Endothelial cell (in vitro differentiated cells): ENCODE measurements at places on chromosomes 7 and 10. TPM values are rescaled to one million over a fixed set of nuclear protein-coding genes. Genes with fewer than 3 reads are reported as not detected.

DNA sequence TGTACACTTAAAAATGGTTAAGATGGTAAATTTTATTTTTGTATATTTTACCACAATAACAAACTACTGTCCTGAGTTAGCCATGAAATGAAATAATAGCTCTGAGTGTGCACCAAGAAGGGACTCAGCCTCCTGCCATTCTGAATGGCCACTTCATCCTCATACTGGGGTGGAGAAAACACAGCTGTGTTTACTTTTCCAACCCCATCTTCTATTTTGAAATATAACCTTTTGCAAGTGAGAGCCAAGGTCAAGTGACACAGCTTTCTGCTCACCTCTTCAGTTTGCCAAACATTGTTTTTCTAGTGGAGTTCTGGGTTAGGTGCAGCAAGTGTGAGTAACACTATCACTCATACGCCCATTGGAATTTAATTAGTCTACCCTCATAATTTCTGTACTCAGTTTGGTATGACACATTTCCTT, 107.4 kb upstream of the GLCCI1 start:
- DNase-seq = no peak
- H3K36me3 ChIP-seq = no peaks in the 10 kb centered on the region
- H3K4me3 ChIP-seq = no peak overlapping the region
- no peaks in the 10 kb centered on the region for H3K27me3 ChIP-seq
- H3K27ac ChIP-seq = no peak overlapping the region

DNA sequence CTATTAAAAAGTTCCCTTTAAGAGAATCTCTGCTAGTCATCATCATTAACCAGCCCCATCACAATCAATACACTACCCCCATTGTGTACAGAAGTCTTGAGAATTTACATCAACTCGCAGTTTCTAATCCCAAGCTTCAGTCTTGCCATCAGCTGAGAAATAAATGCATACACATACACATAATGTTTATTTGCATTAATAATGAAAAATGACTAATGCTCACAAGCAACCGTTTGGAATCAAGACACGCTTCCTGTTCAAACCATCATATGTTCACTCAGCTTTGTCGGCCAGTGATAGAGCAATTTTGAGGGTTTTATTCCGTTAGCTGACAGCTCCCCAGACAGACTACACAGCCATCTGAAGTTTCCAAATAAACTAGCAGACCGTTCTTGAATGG, 287.1 kb downstream of the SFMBT2 start:
- H3K27ac ChIP-seq = no peak overlapping the region
- no peaks in the 10 kb centered on the region for H3K27me3 ChIP-seq
- no peaks in the 10 kb centered on the region for H3K4me1 ChIP-seq
- H3K36me3 ChIP-seq = no peaks in the 10 kb centered on the region
- DNase-seq = no peak
- no peak overlapping the region for H3K4me3 ChIP-seq

DNA sequence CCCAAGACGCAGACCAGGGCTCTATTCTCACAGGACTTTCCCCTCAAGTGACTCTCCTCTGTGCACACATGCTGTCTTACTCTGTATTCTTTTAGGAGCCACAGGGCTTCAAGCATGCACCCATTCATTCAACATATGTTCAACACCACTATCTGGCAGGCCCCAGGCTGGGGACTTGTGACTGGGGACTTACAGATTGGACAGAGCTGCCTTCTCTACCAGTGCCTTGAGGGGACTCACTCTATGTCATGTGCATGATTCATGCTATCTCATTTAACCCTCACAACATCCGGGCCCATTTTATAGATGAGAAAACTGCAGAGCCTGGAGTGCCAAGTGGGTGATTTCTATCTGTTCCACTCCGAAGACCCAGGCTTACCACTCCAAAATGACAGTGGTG, 34.3 kb downstream of the MYL10 start:
- H3K27ac ChIP-seq = no peak overlapping the region
- no peak overlapping the region for H3K4me3 ChIP-seq
- peaks cover 4% of the 10 kb centered on the region for H3K27me3 ChIP-seq
- no peaks in the 10 kb centered on the region for H3K4me1 ChIP-seq

GRCh38 chr7:121966935-121967332, 94.0 kb downstream of the PTPRZ1 start:
- H3K27ac ChIP-seq = no peak overlapping the region
- no peaks in the 10 kb centered on the region for H3K4me1 ChIP-seq
- H3K4me3 ChIP-seq = no peak overlapping the region
- no peak for DNase-seq

GRCh38 chr7:96685755-96686154, 23.9 kb downstream of the SEM1 start:
- no peak overlapping the region for H3K27ac ChIP-seq
- peaks cover 4% of the 10 kb centered on the region for H3K4me1 ChIP-seq
- H3K27me3 ChIP-seq = peaks cover 4% of the 10 kb centered on the region
- peaks cover 30% of the 10 kb centered on the region for H3K36me3 ChIP-seq
- no peak overlapping the region for H3K4me3 ChIP-seq

DNA sequence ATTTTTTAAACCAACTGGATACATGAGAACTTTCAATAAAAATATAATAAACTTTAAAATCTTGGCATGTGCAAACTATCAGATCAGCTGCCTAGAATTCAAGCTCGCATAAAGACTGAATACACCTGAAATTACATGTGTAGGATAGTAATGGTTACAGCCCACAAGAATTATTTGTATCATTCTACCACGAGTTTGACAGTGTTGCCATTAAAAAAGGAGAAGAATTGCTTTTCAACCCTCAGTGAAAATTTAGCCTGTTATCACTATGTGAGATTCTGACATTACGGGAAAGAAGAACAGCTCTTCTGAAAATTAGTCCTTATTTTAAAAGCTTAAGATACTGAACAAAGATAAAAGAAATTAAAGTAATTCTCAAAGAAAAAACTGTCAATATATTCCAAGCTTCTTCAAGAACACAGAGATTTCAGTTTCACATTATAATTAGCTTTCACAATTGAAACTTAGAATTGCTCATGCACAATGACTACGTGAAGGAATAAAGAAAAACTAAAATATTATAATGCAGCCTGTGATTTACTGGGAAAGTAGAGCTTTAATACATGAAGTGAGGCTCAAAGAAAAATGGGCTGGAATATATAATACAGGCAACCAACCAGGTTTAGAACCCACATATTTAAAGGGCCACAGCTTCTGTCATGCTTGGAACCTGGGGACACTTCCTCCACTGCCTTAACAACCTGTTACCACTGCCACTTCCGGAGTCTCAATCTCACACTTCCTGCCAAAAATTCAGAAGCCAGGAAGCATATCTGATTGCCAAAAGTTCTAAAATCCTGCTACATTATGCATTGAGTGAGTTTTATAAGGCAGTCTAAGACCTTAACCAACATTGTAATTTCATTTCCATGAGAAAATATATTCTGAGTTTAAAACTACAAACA, 23.2 kb downstream of the TPK1 start:
- H3K4me3 ChIP-seq = no peak overlapping the region
- no peak overlapping the region for H3K27ac ChIP-seq
- H3K27me3 ChIP-seq = peaks cover 2% of the 10 kb centered on the region
- H3K36me3 ChIP-seq = no peaks in the 10 kb centered on the region

DNA sequence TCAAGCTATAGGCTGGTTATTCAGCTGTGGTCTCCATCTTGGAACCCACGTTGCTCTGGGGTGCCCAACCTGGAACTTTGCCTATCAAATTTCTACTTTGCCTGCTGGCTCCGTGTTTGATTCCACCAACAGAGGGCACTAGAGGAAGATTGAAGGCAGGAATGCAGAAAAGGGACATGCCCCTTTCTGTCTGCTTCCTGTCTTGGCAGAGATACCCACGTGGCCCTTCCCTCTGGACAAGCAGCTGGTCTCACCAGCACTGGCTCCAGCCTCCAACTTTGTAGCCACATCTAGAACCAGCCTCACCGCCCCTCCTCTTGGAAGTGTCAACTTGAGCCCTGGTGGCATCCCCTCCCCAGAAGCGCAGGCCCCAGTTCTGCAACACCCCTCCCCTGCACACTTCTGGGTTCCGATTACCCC, 52.1 kb upstream of the ZNF438 start:
- peak; percentile 44 for DNase-seq
- H3K27ac ChIP-seq = no peak overlapping the region
- H3K36me3 ChIP-seq = no peaks in the 10 kb centered on the region
- no peaks in the 10 kb centered on the region for H3K4me1 ChIP-seq

DNA sequence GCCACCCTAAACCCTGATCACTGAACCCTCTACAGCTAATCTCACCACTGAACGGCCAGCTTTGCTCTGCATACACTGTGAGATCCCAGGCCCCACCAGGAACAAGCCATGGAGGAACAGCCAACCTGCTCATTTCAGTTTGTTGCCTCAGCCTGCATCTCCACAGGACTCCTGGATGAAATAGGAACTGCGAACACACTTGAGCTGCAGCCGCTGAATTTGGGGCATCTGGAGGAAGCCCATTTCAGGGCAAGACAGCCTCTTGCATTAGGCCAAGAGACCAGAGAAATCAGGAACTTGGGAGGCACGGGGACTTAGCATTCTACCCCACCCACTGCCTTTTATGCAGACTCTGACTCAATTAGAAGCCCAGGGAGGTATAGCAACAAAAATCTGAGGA, 14.5 kb upstream of the EGR2 start:
- no peak overlapping the region for H3K4me3 ChIP-seq
- H3K27ac ChIP-seq = no peak overlapping the region
- no peaks in the 10 kb centered on the region for H3K4me1 ChIP-seq
- no peaks in the 10 kb centered on the region for H3K27me3 ChIP-seq
- H3K36me3 ChIP-seq = no peaks in the 10 kb centered on the region
- DNase-seq = no peak

DNA sequence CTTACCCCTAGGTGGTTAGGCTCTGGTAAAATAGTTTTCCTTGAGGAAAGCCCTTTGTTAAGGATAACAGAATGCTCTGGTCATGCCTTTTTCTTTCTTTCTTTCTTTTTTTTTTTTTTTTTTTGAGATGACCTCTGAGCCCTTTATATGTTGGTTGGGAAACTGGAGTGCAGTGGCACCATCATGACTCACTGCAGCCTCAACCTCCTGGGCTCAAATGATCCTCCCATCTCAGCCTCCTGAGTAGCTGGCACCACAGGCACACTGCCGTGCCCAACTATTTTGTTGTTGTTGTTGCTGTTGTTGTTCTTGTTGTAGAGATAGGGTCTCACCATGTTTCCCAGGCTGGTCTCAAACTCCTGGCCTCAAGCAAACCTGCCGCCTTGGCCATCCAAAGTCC, 27.4 kb downstream of the NACAD start:
- H3K27ac ChIP-seq = no peak overlapping the region
- H3K27me3 ChIP-seq = no peaks in the 10 kb centered on the region
- no peak overlapping the region for H3K4me3 ChIP-seq
- no peak for DNase-seq
- peaks cover 23% of the 10 kb centered on the region for H3K4me1 ChIP-seq

DNA sequence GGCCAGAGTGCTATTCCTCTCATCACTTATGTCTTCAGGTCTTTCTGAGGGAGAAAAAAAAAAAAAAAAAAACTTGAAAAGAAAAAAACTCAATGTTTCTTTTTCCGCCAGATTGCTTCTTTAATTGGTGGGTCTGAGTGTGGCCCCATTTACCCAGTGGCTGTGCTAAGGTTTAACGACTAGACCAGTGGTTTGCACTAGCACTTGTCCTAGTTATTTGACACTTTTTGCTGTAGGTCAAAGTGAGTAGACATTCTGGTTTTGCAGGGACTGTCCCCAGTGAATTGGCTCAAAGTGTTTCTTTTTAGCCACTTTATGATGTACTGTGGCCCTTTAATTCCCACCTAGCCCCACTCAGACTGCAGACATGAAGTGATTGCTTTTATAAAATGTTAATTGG, 273.3 kb downstream of the PTEN start:
- no peaks in the 10 kb centered on the region for H3K4me1 ChIP-seq
- no peaks in the 10 kb centered on the region for H3K27me3 ChIP-seq
- H3K4me3 ChIP-seq = no peak overlapping the region
- no peak for DNase-seq

GRCh38 chr7:81956520-81956919, 186.7 kb upstream of the HGF start:
- peak; percentile 22 for DNase-seq
- peaks cover 5% of the 10 kb centered on the region for H3K4me1 ChIP-seq
- H3K36me3 ChIP-seq = no peaks in the 10 kb centered on the region

DNA sequence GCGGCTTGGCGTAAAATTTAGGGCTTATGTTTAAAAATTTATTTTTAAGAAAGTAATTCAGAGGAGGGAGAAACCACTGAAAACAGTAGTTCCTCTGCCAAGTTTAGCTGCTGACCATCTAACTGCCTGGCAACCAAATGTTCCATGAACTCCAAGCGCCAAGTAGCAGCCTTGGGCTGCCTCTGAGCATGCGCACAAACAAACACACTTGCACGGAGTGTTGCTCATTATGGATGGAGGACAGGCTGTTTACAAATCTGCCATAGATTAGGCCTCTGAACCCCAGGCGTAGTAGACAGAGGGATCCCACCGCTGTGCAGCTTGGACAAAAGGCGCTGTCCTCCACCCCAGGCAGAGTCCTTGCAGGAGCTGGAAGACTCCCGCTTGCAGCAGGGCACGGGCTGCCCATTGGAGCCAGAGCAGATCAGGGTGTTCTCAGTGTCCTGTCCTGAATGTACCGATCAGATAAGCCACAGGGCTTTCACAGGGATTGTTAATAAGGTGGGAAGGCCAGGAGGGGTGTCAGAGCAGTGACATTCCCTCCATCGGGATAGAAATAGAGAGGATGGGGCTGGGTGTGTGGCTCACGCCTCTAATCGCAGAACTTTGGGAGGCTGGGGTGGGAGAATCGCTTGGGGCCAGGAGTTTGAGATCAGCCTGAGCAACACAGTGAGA, 47.7 kb upstream of the LYZL1 start:
- H3K4me1 ChIP-seq = peaks cover 18% of the 10 kb centered on the region
- H3K27ac ChIP-seq = no peak overlapping the region

GRCh38 chr10:13909516-13910258, 322.9 kb downstream of the PRPF18 start:
- H3K27me3 ChIP-seq = peaks cover 3% of the 10 kb centered on the region
- peaks cover 6% of the 10 kb centered on the region for H3K36me3 ChIP-seq
- peaks cover 7% of the 10 kb centered on the region for H3K4me1 ChIP-seq
- no peak overlapping the region for H3K27ac ChIP-seq
- H3K4me3 ChIP-seq = no peak overlapping the region

DNA sequence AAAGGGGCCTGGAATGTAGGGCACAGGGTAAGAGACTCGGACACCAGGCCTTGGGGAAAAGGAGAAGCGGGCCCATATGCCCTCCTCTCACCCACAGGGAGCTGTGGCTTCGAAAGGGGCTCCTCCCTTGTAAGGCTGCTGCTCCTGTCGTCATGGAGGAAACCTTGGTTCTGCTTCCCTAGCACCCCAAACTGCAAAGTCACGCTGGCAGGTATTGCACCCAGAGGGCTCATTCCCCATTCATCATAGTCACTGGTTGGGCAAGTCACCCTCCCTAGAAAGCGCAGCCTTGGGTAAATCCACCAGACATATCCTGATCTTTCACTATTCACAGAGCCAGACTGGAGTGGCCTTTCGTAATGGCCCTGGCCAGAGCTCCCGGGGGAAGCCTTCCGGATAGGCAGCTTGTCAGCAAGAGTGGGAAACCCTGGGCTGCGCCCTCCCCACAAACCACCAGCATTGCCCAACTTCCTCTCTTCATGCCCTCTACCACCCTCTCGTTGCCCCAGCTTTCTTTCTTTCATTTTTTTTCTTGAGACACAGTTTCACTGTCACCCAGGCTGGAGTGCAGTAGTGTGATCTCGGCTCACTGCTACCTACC, 121.0 kb downstream of the HIP1 start:
- H3K4me1 ChIP-seq = peaks cover 4% of the 10 kb centered on the region
- H3K4me3 ChIP-seq = no peak overlapping the region
- no peak overlapping the region for H3K27ac ChIP-seq
- peaks cover 9% of the 10 kb centered on the region for H3K36me3 ChIP-seq
- no peak for DNase-seq

ITGB8 gene
- total RNA-seq = 0.69 TPM

TSPAN33 gene
- total RNA-seq = 1.8 TPM

CD36 gene
- total RNA-seq = 3.8 TPM

CCL26 gene
- 0.59 TPM for total RNA-seq

GPR26 gene
- 0.05 TPM for total RNA-seq

ADARB2 gene
- 54.9 TPM for total RNA-seq

ZNF783 gene
- total RNA-seq = 15.3 TPM

TLX1 gene
- 31.0 TPM for total RNA-seq

BUD31 gene
- 73.4 TPM for total RNA-seq
